Vein endothelial cell (primary cell): ENCODE measurements at places on chromosomes 1 and 21. TPM values are rescaled to one million over a fixed set of nuclear protein-coding genes. Genes with fewer than 3 reads are reported as not detected.

NUDT17 gene
- 2.6 and 3.7 TPM in 2 replicates for total RNA-seq

LRRC38 gene
- total RNA-seq, result not detected in 2 replicates

SCYL3 gene
- total RNA-seq, result 6.6 and 7.8 TPM in 2 replicates

MCOLN3 gene
- total RNA-seq, result under 0.01 TPM in 1 of 2 replicates, not detected in the other

KCND3 gene
- under 0.01 TPM in 2 replicates for total RNA-seq

LYSMD1 gene
- total RNA-seq, result 5.2 TPM in 2 replicates

CBS gene
- 13.7 and 18.0 TPM in 2 replicates for total RNA-seq

COG2 gene
- total RNA-seq, result 19.3 and 19.9 TPM in 2 replicates

PTGS2 gene
- 16.5 and 28.7 TPM in 2 replicates for total RNA-seq

SWT1 gene
- total RNA-seq, result 4.2 and 4.4 TPM in 2 replicates

CDCA8 gene
- 8.8 and 18.6 TPM in 2 replicates for total RNA-seq

SPRR5 gene
- not detected in 2 replicates for total RNA-seq

PUSL1 gene
- 26.6 and 32.3 TPM in 2 replicates for total RNA-seq

PSRC1 gene
- total RNA-seq, result 4.9 and 8.6 TPM in 2 replicates

TMPRSS15 gene
- total RNA-seq, result not detected in 2 replicates

FAM110D gene
- 3.4 and 5.6 TPM in 2 replicates for total RNA-seq
